ENCODE measurements at places on chromosomes 16 and 17.

- no peaks in the 10 kb centered on the region for H3K27me3 ChIP-seq
- peaks cover 6% of the 10 kb centered on the region for H3K36me3 ChIP-seq
- H3K4me3 ChIP-seq, result peak overlapping the region; percentile 89
- H3K27ac ChIP-seq, result no peak overlapping the region
- peaks cover 21% of the 10 kb centered on the region for H3K4me1 ChIP-seq
- DNase-seq, result no peak
Observed at GRCh38 chr17:4834681-4835020, 1.5 kb downstream of the MINK1 start.

DNA sequence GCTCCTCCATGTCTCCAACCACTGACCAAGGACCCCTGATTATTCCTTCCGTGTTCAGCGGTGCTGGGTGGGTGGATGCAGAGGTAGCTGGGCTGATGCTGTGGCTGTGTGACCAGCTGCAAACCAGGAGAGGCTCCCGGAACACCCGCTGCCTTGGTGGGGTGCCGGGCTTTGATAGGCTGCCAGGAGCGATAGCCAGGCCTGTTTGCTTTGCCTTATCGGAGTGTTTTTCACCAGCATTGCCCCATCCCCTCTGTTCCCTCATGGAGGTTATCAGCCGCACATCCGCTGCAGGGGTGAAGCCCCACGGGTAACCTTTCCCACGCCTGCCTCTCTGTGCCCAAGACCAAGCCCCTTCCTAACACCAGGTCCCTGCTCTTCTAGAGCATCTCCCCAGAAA lies 354.3 kb downstream of the C16orf95 start:
- no peaks in the 10 kb centered on the region for H3K36me3 ChIP-seq
- peaks cover 3% of the 10 kb centered on the region for H3K27me3 ChIP-seq
- no peak overlapping the region for H3K27ac ChIP-seq
- no peak for DNase-seq
- H3K4me3 ChIP-seq, result no peak overlapping the region

DNA sequence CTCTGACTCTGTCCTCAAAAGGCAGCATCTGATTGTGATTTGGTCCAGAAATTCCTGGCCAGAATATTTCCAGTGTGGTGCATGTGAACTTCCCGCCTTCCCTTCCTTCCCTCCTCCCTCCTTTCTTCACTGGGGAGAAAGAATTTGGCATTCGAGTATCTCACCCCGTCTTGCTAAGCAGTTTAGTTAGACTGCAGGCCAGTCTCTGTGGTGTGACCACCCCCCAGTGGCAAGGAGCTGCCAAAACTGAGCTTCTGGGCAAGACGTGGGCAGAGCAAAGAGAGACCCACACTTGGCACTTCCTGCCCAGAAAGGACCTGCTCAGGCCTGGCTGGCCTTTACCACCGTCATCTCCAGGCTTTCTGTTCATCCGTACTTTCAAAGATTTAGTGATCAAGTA lies 36.4 kb downstream of the SNX20 start:
- H3K36me3 ChIP-seq, result no peaks in the 10 kb centered on the region
- H3K27me3 ChIP-seq, result peaks cover 33% of the 10 kb centered on the region
- no peak overlapping the region for H3K4me3 ChIP-seq
- H3K27ac ChIP-seq, result no peak overlapping the region
- no peak for DNase-seq

DNA sequence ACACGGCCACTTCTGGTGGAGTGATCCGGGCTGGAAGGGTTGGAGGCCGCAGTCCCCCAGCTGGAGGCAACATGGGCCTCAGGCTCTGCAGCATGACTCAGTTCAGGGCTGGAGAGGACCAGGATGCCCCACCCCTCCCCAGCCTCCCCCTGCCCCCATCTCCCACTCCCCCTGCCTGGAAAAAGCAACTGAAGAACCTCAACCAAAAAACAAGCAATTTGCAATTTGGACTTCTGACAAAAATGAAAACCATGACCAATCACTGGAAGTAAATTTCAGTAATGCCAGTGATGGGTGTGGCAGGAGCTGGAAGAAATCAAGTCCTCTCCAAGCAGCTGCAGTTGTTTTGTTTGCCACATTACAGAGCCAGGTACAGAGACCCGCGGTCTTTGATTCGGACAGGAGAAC lies 6.6 kb upstream of the MIF4GD start:
- H3K27ac ChIP-seq, result no peak overlapping the region
- H3K36me3 ChIP-seq, result peaks cover 59% of the 10 kb centered on the region
- DNase-seq, result no peak
- H3K27me3 ChIP-seq, result no peaks in the 10 kb centered on the region
- H3K4me1 ChIP-seq, result peaks cover 12% of the 10 kb centered on the region

DNA sequence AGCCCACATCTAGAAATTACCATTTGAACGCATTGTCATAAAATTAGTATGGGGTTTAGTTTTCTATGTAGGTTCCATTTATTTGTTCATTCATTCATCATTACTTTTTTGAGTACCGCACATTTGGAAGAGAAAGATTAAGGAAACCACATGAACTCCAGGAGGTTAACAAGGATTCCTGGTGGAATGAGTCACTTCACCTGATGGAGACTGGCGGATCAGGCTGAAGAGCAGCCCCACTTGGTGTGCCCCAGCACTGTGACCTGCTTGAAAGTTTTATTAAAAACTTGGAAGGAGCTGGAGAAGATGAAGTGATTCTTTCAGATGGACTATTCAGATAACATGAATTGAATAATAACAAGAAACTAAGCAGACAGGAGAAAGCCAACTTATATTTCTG lies 293.6 kb upstream of the CDH11 start:
- H3K27ac ChIP-seq, result no peak overlapping the region
- DNase-seq, result no peak
- no peak overlapping the region for H3K4me3 ChIP-seq
- no peaks in the 10 kb centered on the region for H3K27me3 ChIP-seq

- H3K4me3 ChIP-seq, result no peak overlapping the region
- H3K4me1 ChIP-seq, result no peaks in the 10 kb centered on the region
- peaks cover 17% of the 10 kb centered on the region for H3K27me3 ChIP-seq
- H3K36me3 ChIP-seq, result no peaks in the 10 kb centered on the region
- H3K27ac ChIP-seq, result no peak overlapping the region
Observed at GRCh38 chr17:29032857-29033197, 10.1 kb upstream of the PIPOX start.

DNA sequence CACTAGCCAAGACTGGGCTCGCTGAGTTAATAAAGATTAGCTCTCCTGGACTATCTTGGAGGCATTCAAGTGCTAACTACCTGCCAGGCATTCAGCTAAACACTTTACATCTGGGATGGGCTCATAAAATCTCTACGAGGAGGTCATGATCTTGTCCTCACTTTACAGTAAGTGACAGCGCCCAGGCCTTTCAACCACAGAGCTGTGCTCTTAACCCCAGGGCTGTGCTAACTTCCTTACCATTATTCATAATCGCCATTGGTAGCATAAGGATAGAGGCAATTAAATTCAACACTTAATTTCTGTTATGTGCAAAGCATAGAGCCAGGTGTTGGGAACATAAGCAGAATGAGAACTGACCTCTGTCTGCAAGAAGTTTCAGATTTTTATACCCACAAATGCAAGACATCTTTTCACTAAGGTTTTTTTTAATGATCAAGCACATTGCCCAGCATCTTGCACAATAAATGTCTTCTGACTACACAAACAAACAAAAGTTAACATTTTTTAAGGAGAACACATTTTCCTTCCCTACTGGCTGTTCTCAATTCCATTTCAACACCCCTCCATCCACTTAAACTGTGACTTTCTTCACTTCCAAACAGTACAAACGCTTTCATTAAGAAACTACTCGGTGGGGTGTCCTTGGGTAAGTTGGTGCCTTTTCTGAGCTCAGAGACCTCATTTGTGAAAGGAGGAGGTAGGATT lies 172.3 kb downstream of the C16orf78 start:
- no peak for DNase-seq
- H3K36me3 ChIP-seq, result no peaks in the 10 kb centered on the region
- H3K27ac ChIP-seq, result no peak overlapping the region
- no peak overlapping the region for H3K4me3 ChIP-seq
- H3K4me1 ChIP-seq, result no peaks in the 10 kb centered on the region

DNA sequence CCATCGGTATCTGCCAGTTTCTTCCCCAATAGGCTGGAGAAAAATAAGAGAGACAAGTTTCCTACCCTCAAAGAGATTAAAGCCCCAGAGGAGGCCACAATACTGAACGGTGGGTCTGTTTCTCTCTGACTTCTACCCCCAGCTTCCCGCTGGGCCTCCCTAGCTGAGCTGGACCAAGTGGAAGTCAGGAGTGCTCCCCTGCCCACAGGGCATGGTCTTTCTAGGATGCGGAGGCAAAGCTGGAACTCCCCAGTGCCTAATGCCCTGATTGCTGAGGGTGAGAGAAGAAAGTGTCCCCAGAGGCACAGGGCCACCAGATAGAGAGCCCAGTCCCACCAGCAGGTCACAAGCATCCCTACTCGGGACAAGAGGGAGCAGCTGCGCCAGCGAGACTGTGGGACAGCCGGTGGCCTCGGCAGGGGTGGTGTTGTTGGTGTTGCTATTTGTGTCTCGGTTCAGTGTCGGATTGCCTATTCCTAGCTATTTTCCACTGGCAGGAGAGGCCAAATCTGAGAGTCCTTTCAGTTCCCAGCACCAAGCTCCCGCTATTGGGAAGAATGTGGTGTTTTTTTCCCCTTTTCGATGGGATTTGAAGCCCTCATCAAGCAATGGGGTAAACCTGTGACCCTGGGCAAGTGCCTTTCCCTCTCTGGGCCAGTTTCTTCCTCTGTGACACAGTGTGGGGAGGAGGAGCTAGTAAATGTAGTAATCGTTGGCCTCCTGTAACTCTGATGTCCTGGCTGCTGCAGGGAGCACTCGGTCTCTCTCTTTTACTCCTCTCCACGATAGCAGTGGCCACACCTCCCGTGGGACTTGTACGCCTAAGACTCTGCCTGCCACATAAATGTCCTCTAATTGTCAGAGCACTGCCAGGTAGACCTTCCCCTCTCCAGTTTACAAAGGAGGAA lies 22.5 kb upstream of the TBX2 start:
- no peak overlapping the region for H3K27ac ChIP-seq
- no peaks in the 10 kb centered on the region for H3K36me3 ChIP-seq
- no peak for DNase-seq
- no peaks in the 10 kb centered on the region for H3K4me1 ChIP-seq
- H3K27me3 ChIP-seq, result no peaks in the 10 kb centered on the region
- no peak overlapping the region for H3K4me3 ChIP-seq

DNA sequence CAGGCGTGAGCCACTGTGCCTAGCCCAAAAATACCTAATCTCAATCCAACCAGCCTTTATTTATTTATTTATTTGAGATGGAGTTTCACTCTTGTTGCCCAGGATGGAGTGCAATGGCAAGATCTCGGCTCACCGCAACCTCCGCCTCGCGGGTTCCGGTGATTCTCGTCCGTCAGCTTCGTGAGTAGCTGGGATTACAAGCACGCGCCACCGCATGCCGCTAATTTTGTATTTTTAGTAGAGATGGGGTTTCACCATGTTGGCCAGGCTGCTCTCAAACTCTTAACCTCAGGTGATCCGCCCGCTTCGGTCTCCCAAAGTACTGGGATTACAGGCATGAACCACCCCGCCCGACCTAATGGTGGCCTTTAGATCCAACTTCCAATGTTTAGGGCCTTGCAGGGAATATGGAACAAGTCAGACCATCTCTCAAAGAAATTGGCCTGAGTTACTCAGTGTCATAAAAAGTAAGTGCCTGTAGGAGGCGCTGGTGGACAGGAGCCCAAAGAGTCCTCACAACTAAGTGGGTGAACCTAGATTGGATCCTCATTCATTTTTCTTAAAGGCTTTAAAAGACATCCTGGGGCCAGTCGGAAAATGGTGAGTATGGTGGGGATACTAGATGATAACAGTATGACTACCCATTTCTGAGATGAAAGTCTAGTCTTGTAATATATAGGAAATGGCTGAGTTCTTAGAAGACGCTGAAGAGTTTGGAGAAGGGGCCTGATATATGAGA lies 4.6 kb downstream of the ZSCAN10 start:
- no peaks in the 10 kb centered on the region for H3K4me1 ChIP-seq
- no peak overlapping the region for H3K27ac ChIP-seq
- H3K36me3 ChIP-seq, result no peaks in the 10 kb centered on the region
- peak; percentile 39 for DNase-seq
- no peaks in the 10 kb centered on the region for H3K27me3 ChIP-seq

DNA sequence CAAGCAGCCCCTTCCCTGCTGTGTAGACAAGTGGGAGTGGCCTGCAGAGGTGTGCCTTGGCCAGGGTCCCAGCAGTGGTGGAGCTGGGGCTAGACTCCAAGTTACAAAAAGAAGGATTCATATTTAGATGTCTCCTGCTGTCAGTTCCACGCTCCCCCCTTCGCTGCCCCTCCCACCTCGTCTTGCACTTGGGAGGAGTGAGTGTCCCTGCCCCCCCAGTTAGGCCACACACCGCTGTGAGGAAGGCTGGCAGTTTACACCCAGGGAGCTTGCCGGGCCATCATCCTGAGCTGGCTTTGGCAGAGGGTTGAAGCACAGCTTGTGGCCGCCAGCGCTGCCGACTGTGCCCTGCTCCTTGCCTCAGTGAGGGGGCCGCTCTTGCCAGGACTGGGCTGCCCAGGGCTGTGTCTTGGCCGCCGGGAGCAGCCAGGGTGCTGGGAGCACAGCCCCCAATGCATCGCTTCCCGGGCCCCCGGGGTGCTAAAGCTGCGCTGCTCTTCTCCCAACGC lies 44.3 kb downstream of the ELAC2 start:
- no peaks in the 10 kb centered on the region for H3K36me3 ChIP-seq
- no peaks in the 10 kb centered on the region for H3K4me1 ChIP-seq
- no peaks in the 10 kb centered on the region for H3K27me3 ChIP-seq
- no peak overlapping the region for H3K4me3 ChIP-seq
- H3K27ac ChIP-seq, result no peak overlapping the region
- DNase-seq, result no peak

GRCh38 chr17:17313350-17313991 lies 10.3 kb downstream of the NT5M start:
- H3K4me3 ChIP-seq, result no peak overlapping the region
- DNase-seq, result peak; percentile 19
- peaks cover 11% of the 10 kb centered on the region for H3K36me3 ChIP-seq

- DNase-seq, result no peak
- H3K27me3 ChIP-seq, result no peaks in the 10 kb centered on the region
- H3K4me3 ChIP-seq, result no peak overlapping the region
- no peaks in the 10 kb centered on the region for H3K36me3 ChIP-seq
- no peaks in the 10 kb centered on the region for H3K4me1 ChIP-seq
- H3K27ac ChIP-seq, result no peak overlapping the region
Observed at GRCh38 chr17:56395787-56396186, 197.7 kb upstream of the NOG start.

DNA sequence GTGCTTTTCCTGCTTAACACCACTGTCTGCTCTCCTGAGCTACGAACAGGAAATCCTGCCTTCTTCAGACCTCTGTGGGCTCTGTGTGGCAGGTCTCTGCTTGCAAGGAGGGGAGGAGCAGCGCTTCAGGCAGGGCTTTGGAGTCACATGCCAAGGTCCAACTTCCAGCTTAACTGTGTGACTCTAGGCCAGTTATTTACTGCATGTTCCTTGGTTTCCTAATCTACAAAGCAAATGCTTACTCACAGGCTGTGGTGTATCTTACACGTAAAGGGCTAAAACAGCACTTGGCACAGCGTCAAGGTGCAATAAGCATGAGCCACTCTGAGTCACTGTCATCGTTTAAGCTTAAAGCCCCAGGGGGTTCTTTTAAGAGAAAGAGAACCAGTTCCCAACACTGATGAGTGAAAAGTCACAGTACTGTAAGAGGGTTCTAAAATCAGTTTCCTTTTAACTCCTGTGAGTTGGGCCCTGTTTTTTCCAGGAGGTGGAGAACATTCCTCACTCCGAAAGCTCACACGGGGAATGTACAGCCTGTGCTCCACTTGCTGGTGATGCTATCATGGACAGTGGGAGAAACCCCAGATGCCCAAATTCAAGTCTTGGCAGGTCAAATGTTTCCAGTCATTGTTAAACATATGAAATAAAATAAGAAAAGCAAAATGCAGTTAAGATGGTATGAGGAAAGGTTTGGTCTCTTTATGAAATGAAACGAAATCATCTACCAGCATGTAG lies 54.1 kb upstream of the BCAR1 start:
- peak; percentile 75 for DNase-seq
- peaks cover 38% of the 10 kb centered on the region for H3K36me3 ChIP-seq
- no peak overlapping the region for H3K4me3 ChIP-seq
- H3K4me1 ChIP-seq, result peaks cover 44% of the 10 kb centered on the region
- no peaks in the 10 kb centered on the region for H3K27me3 ChIP-seq

Measured in DND-41 (cell line).